Stimulated activated CD4-positive, alpha-beta T cell treated with anti-CD3 and anti-CD28 coated beads, Interleukin-1b, Interleukin-23, amount 100 ng/mL, for 1 hour (primary cell): ENCODE measurements at places on chromosomes 5 and 9.

DNA sequence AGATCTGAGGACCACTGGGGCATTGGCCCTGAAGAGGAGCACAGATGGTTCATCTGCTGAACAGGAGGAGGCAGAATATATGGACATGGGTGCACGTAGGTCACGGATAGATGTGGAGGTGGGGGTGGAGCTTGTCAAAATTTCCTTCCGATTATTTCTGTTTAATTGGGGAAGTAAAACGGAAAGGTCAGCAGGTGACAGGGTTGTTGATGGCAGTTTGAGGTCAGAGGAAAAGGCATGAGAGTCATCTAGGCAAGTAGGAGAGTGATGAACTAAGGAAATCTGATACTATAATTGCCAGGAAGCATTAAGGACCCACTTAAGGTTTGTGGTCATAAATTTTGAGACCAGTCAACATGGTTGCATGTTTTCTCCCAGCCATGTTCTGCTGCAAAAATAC lies 8.4 kb upstream of the FAM81B start:
- no peak for DNase-seq

DNA sequence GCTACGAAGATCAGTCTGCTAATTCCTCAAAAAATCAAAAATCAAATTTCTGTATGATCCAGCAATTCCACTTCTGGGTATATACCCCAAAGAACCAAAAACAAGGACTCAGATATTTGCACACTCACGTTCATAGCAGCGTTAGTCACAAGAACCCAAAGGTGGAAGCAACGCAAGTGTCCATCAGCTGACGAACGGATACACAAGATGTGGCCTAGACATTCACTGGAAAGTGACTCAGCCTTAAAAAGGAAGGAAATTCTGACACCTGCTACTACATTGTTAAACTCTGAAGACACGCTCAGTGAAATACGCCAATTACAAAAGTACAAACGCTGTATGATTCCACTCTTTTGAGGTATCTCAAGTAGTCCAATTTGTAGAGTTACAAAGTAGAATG lies 93.3 kb downstream of the OTULIN start:
- DNase-seq = no peak

- DNase-seq = no peak
Measured at GRCh38 chr9:19156805-19157204, 29.5 kb upstream of the PLIN2 start.

DNA sequence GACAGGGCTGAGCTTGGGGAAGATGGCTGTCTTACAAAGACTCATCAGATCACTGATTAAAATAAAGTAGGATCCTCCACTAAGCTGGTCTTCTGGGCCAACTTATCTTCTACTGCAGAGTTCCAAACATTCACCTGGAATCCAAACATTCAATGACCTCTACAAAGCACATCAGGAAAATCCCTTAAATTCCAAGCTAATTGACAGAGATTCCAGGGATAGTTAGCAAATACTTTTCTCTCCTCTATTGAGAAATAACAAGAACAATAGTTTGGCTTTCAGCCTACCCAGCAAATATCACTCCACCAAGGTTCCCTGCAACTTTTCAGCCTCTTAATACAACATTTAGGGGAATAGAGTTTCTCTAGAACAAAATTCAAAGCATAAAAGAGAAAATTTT lies 140.6 kb upstream of the LIFR start:
- DNase-seq = no peak

DNA sequence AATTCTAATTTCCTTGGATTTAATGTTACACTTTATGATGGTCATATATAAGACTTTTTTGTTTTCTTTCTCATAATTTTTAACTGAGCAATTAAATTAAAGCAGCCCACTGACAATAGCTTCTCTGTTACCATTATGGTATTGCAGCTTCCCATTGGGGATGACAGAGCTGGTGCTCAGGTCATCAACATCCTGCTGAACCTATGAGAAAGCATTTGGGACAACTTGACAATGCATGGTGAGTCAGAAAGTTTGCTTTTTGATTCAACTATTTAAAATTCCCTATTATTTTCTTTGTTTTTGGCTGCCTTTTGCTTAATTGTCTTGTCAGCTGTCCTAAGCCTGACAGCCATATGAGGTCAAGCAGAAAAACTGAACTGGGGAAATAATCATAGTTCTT lies 487.4 kb upstream of the RIOK2 start:
- DNase-seq = no peak
